ENCODE measurements at places on chromosomes 6 and 20.
A peak's percentile ranks its signal among the peaks of the same experiment; 100 is the strongest.

GRCh38 chr6:112931832-112932231, 584.7 kb downstream of the RFPL4B start:
- DNase-seq, result no peak

DNA sequence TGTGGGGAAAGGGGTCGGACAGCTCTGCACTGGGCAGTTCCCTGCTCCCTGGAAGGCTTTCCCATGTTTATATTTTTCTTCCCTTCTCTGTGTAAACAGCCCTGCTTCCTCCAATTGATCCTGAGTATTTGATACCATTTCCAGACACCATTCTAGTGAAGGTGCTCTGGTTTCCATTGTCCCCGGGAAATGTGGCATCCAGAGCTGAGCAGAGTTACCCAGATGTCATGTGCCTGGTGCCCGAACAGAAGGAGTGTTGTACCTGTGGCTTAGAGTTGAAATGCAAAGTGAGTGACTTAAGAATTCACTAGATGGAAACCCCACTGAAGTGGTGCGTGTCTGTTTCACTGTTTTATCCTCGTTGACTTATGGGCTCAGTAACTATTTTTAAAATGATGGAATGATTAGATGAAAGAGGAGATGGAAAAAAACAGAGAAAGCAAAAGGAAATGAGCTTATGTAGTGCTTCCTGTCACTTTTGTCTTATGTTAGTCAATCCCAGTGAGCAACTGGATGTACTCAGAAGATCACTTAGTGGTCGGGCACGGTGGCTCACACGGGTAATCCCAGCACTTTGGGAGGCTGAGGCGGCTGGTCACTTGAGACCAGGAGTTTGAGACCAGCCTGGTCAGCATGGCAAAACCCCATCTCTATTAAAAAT, 83.8 kb downstream of the SASH1 start:
- no peak for DNase-seq

DNA sequence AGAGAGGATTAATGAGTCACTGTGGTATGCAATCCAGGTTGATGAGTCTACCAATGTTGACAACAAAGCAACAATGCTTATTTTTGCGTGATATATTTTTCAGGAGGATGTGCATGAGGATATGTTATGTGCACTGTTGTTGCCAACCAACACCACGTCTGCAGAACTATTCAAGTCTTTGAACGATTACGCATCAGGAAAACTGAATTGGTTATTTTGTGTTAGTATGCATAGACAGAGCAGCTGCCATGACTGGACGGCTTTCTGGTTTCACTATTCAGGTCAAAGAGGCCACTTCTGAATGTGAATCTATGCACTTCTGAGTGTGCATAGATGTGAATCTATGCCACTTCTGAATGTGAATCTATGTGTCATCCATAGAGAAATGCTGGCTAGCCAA, 134.0 kb upstream of the GRIK2 start:
- DNase-seq, result no peak

DNA sequence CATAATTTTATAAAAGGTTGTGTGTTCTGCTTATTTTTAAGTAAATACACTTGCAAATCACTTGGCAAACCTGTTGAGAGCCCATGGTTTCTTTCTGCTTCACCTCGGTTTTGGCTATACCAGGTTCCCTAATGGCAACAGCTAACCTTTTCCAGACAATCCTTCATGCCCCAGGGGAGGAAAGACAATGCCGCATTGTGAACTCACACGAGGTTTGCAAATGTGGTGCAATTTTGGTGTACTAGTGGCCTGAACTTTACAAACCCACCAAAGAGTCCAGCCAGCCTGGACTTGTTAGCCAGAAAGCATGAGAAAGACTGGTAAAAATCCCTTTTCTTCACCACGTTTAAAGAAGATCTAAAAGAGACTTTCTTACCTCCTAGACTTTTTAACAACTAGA, 84.8 kb upstream of the SOX4 start:
- no peak for DNase-seq

DNA sequence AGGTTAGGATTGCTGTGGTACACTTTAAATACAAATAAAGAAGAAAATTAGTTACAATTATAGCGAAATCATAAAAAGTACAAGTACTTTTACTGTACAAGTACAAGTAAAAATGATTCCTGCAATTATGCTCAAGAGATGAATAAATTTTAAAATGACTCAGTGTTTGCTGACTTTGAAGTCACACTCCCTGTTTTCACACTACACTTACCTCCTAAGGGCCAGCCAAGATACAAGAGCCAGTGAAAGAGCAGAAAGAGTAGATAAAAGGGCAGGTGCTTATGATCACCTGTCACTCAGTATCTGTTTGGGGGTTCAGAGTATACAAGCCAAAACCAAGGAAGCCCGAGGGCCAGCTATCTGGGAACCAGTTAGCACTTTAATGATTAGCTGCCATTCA, 41.0 kb upstream of the COL21A1 start:
- DNase-seq, result no peak

GRCh38 chr6:114140416-114140815, 169.5 kb upstream of the HDAC2 start:
- DNase-seq, result no peak

- DNase-seq, result no peak
These were observed 164.8 kb upstream of the QKI start for GRCh38 chr6:163249651-163250101.

GRCh38 chr6:111024681-111025080, 42.8 kb downstream of the RPF2 start:
- DNase-seq, result no peak

GRCh38 chr20:57451795-57452661, 60.8 kb downstream of the RBM38 start:
- DNase-seq, result no peak

DNA sequence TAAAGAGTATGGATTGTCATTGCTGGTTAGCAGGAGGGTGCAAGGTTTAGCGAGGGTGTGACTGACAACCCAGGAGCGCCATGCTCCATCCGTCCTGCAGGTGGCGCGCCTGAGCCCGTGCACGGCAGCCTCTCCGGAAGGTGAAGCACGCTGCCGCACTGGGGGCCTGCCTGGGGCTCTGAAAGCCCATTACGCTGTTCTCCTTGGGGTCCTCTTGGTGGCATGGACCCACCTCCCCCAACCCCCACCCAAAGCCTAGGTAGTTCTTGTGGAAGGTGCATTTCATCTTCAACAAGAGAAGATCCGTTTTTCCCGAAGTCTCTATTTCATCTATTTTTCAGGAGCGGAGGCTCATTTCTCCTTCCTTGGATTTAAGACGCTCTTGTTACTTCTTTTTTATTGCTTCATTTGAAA, 197.4 kb upstream of the KCNG1 start:
- DNase-seq, result no peak

- no peak for DNase-seq
These were observed at the start of gene F13A1 for GRCh38 chr6:6319952-6320811. F13A1 (minus strand) TSS chr6:6320662; CDS start chr6:6318664, 1,998 bp downstream.

- DNase-seq, result no peak
These were observed 659.7 kb upstream of the FLRT3 start for GRCh38 chr20:14996883-14997672.

GRCh38 chr6:56311061-56311460, 63.7 kb upstream of the COL21A1 start:
- DNase-seq, result no peak

GRCh38 chr6:39060467-39061160, 12.0 kb downstream of the GLP1R start:
- no peak for DNase-seq

DNA sequence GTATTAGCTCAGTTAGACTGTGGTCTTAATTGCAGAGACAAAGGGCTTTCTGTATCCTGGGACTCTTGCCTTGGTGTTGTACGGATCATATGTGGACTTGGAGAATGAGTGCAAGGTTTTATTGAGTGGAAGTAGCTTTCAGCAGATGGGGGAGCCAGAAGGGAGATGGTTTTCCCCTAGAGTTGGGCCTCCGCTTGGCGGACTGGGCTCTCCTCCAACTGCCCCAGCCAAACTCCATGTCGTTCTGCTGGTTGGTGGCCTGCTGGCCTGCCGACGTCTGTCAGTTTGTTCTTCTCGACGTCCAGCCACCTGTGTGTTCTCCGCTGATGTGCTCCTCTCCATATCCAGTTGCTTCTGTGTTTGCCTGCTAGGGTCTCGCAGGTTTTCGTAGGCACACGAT, 189.5 kb upstream of the FLRT3 start:
- DNase-seq, result no peak

DNA sequence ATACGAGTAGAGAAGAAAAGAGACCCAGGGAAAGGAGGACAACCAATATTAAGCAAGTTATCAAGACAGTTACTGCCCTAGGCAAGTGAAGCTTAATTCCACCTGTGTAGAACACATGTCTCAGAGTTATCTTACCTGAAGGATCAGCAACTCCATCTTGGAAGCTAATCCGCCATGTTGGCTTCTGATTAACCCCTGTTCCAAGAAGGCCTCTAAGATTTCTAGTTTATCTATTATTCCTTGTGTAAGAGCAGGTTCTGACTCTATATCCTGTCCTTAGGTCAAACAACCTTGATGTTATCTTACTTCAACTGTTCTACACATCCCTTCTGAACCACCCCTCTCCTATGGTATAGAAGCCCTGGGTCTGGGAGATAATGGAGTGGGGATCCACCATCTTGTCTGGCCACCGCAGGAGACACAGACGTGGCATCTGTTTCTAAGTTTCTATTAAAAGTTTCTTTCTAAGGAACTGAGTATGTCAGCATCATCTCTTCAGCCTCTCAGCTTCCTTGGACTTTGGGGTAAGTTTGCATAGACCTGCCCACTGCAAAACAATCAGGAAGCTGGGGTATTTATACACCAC, 27.7 kb upstream of the PTPN1 start:
- DNase-seq, result no peak

GRCh38 chr6:7971499-7971898, 60.9 kb upstream of the TXNDC5 start:
- no peak for DNase-seq

DNA sequence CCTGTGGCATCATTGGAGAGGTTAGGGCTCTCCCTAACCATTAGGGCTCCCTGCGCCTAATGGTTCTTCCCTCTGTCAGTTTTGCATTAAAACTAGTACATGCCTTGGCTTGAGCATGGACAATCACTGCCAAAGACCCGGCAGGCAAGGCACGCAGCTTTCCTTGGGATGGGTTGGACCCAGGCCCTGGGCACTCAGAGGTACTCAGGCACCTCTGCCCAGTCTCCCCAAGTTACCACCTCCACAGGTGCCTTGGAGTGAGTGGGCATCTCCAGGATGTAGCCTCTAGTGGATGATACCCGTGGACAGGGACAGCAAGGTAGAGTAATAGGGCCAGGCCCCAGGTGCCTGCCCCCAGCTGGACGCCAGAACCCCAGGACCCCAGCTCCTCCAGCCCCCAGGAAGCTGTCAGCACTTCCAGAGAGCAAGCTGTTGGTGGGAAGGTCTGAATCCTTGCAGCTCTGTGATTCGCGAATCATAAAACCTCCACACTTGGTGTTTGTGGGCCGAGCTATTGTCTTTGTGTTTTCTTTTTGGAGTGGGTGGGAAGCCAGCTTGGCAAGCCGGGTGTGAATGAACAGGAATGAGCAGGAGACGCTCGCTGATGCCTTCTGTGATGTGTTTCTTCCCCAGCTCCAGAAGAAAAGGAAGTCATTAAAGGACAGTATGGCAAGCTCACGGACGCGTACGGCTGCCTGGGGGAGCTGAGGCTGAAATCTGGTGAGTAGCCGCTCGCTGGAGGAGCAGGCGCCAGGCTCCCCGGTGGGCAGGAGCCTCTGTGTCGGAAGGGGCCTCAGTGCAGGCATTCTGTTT, 35.1 kb downstream of the SYNJ2 start:
- DNase-seq, result no peak

DNA sequence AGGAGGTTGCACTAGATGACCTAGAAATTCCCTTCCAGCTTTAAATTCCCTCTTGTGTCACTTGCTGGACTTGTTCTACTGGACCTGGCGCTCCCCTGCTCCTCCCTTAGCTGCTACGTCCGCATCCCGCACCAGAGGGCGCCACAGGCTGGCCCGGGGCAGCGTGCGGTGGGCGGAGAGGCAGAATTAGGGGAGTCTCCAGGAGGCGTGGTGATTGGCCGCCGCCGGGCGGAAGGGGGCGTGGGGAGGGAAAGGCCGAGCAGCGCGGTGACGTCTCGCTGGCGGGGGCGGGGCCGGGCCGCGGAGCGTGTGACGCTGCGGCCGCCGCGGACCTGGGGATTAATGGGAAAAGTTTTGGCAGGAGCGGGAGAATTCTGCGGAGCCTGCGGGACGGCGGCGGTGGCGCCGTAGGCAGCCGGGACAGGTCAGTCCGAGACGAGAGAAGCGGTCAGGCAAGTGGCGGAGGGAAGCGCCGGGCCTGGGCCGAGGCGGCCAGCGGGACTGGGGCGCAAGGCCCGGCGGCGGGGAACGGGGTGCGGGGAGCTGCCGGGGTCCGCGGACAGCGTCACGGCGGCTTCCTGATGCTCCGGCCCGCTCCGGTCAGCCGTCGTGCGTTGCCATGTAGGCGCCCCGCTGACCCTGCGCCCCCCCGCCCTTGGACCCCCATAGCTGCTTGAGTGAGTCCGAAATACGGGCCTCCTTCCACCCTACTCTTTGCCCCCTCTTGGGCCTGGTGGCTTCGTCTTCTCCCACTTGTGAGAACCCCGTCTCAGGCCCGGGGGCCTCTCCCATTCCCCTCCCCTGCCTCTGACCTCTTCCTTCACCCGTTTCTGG, at the start of gene PPARD:
Gene PPARD, plus strand, starts transcription at position 301 of the 834 bp plus-strand sequence. CDS start 68,530 bp downstream, outside the sequence.
- peak; percentile 59 for DNase-seq

GRCh38 chr20:38633577-38634093, 32.0 kb downstream of the ARHGAP40 start:
- DNase-seq, result no peak

DNA sequence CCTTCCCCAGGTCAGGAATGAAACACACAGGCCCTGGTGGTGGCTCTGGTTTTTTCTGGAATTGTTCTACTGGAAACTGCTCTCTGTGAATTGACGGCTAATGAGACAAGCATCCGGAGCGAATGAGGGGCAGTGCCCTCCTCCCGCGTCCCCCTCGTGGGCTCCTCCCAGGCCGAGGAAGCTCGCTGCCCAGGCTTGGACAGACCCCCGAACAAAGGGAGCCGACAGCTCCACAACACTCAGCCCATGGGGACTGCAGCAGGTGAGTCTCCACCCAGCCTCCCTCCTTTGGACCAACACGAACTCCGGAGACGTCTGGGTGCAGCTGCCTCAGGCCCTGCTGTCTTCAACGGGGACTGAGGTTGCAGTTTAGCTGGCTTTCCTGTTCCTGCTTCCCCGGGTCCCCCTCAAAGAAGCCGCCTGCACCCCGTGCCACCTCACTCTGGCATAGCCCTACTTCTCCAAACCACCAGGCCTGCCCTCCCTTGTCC, 31.3 kb upstream of the AFDN start:
- no peak for DNase-seq

GRCh38 chr20:49674383-49675352, 39.0 kb downstream of the B4GALT5 start:
- no peak for DNase-seq

DNA sequence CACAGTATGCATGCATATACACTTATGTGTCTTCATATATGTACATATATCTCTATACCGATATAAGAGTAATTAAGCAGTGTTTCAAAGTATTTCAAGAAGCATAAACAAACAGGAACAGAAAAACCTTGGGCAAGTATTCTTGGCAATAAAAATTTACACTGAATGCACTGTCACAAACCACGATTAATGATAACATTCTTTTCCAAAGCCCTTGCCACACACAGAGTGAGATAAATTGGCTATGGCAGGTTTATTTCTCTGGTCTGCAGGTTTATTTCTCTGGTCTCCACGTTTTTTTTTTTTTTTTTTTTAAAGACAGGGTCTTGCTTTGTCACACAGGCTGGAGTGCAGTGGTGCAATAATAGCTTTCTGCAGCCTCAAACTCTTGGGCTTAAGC, 73.0 kb downstream of the PPP1R3G start:
- no peak for DNase-seq

GRCh38 chr6:111718990-111719389, 113.3 kb upstream of the TRAF3IP2 start:
- no peak for DNase-seq

All from SK-N-MC (cell line).